ENCODE measurements at places on chromosomes 3 and 15.

DNA sequence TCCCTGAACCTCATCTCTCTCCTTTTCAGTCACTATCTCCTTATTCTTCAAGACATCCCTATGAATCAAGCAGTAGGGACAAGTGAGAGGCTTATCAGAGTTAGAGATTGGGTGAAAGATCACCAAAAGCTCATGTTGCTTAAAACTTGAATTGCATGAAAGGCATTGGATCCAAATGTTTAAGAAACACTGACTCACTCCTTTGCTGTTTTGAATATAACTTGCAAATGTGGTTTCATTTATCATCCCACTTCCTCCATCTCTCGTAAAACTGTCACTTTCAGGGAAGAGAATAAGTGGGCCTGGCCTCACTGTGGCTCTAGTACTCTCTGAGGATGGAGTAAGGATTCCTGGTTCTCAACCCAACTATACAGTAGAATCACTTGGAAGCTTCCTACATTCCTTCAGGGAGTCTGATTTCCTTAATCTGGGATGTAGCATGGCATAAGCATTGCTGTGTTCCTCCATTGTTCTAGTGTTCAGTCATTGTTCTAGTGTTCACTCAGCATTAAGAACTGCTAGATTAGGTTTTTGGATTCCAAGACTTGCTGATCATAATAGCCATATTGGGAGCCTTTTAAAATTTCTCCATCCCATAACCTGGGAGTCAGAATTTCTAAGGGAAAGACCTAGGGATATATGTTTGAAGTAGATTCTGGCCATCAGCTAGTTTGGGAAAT, 171.8 kb downstream of the TMEM108 start:
- DNase-seq, result no peak

- no peak for DNase-seq
Measured at GRCh38 chr3:72482589-72483321, 365.5 kb downstream of the SHQ1 start.

DNA sequence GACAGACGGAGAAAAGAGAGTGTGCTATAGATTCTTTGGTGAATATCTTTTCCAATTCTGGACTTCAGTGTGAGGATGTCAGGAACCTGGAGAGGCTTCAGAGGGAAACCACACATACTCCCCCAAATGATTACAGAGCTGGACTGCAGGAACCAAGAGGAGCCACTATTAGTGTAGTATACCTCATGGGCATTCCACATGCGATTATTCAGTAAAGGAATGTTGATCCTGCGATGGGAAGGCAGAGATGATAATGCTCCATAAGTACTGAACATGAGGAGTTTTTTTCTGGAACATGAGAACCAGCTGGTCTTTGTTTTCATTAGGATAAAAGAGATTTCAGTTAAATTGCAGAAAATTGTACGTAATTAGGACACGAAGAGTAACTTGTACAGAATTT, 18.7 kb downstream of the STARD9 start:
- DNase-seq, result no peak

DNA sequence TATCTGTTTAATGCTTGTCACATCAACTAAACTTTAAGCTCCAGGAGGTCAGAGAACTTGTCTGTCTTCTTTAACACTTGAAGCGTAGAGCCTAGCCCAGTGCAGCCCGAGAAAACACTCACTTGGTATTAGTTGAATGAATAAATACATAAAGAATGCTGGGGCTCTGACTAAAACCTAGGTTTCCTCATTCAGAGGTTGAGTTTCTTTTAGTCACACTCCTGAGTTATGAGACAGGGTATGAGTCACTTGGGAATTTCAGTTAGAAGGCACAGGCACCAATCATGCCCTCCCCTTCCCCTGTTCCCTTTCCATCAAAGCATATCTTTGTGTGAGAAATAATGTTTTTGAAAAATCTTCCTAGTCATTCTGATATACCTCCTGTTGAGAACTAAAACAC, 589.8 kb upstream of the DPPA4 start:
- no peak for DNase-seq

DNA sequence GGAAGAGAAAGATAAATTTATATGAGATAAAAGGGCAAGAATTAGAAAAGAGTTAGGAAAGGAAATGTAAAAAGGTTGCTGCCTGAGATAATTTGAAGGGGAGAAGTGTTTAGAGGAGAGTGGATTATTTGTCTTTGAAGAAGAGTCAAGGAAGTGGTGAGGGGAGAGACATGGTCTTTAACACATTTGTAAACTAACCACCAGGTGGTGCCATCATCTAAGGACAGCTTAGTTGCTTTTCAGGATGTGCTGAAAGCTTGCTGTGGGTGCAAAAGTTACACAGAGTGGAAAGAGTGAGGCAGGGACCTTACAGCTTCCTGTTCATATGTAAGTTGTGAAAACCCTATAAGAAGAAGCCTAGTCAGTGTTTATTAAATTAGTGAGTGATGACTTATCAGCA, 114.1 kb upstream of the DNAJC19 start:
- DNase-seq, result no peak

DNA sequence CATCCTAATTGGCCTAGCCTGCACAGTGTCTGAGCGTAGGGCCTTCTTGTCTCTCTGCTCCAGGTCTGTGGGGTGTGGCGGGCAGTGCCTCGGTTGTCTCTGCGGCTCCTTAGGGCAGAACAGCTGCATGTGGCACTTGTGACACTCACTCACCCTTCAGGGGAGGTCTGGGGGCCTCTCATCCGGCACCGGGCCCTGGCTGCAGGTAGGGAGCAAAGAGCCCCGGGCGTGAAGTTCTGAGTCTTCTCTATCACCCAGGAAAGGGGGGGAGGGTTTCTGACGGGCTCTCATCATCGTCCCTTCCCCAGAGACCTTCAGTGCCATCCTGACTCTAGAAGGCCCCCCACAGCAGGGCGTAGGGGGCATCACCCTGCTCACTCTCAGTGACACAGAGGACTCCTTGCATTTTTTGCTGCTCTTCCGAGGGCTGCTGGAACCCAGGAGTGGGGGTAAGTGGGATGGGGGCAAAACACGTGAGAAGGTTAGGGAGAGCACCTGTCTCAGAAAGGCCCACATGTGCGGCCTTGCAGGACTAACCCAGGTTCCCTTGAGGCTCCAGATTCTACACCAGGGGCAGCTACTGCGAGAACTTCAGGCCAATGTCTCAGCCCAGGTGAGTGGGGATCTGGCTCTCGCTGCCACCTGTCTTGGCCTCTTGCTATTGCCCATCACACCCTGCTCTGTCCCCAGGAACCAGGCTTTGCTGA, 2.6 kb downstream of the CHRD start:
- no peak for DNase-seq

DNA sequence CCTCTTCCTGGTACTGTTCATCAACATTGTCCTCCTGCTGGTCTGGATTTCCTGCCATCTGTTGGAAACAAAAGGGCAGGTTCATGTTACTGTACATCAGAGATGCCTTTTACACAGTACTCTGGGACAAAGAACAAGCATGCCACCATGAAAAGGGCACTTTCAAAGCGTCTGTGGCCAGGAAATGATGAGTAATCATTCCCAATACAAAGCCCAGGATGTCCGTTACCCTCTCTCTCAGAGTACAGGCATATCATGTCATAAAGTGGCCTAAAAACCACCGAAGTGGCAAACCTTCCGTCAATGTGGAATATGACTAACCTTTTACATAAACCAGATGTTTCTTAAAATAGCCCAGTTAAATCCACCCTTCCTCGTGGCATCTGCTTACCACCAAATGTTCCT, 71.2 kb downstream of the GOLIM4 start:
- no peak for DNase-seq

GRCh38 chr3:46904303-46905212, 27.0 kb downstream of the PTH1R start:
- DNase-seq, result no peak

DNA sequence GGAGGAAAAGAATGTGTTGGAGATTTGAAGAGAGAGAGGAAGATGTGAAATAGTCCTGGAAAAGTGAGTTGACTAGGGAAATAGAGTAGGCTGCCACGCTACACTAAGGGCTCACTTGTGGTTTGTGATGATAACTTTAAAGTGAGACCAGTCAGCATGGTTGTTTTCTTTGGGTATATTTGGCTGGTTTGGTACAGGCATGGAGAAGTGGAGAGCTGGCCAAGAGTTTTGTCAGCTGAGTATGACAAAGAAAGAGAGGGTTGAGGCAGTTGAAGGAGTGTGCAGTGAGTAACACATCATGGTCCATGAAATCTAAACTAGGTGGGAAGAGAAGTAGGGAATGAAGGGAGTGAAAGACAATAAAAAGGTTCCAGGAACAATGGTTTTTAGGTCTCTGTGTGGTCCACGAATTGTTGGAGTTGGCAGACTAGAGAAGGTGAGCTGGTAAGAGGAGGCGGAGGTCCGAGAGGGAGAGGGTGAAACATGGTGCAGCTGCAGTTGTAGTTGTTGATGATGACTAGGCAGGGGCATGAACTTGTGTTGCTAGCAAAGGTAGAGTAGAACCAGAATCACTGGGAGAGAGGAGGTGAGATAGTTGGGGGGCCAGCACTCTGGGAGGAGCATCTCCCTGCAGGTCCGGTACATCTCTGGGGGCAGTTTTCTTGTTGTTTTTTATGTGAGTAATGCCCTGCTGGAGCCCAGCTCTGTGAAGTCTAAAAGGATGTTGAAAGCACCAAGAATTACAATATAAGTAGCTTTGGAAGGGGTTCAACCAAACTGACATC, 21.0 kb downstream of the ZNF80 start:
- no peak for DNase-seq

GRCh38 chr3:172171396-172172075, 132.2 kb downstream of the FNDC3B start:
- DNase-seq, result no peak

GRCh38 chr15:72369964-72370363, 5.8 kb downstream of the HEXA start:
- no peak for DNase-seq

GRCh38 chr3:55166576-55167555, 239.0 kb upstream of the LRTM1 start:
- no peak for DNase-seq

- DNase-seq, result no peak
Measured at GRCh38 chr3:129046037-129046731, 14.4 kb upstream of the GP9 start.

DNA sequence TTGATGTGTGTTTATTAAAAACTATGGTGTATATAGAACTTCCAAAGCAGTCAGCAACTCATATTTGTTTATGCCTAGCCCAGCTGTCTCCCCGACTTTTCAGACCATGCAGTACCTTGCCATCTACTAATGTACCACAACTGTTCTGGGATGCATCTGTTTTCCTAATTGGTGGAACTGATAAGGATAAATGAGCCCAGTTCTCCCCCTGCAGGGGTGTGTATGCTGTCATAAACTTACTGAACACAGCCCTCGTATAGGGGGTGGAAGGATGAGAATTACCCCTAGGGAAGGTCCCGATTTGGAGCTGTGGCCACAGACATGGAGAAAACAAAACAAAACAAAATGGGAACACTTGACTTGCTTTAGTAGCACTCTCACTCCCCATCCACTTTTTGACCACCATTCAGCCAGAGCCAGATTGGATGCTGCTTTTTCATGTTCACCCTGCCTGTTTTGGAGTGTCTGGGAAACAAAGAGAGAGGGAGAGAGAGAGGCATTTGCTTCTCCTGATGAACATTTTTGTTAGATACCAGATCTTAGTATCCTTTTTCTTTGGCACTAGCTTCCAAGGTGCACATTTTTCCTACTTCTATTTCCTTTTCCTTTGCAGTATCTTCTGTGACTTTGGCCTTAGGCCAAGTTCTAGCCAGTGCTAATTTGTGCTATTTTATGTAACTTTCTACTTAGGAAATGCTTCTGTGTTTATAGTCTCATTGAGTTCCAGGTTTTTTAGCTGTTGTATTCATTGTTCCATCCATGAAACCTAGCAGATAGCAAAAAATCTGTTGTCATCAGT, 29.1 kb downstream of the CADM2 start:
- no peak for DNase-seq

GRCh38 chr15:56058986-56059385, 65.6 kb upstream of the NEDD4 start:
- DNase-seq, result no peak

GRCh38 chr3:127997016-127997415, 55.2 kb upstream of the SEC61A1 start:
- no peak for DNase-seq

- DNase-seq, result no peak
Measured at GRCh38 chr3:14445773-14446172, 43.4 kb downstream of the SLC6A6 start.

DNA sequence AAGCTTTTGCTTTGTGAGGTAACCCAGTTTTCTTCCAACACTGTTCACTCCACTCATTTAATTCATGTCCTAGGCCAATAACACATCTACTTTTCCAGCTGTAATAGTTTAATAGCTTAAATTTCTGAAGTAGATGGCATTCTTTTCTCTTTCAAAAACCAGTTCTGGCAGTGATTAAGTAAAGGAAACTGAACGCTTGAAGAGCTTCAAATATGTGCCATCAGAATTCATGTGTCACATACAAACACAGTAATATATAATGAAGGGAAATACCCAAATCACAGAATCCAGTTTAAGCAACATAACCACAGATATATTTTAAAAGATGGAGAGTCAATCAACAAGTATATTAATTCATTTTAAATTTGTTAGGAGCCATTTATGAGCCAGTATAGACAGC, 91.0 kb downstream of the TNIK start:
- no peak for DNase-seq

DNA sequence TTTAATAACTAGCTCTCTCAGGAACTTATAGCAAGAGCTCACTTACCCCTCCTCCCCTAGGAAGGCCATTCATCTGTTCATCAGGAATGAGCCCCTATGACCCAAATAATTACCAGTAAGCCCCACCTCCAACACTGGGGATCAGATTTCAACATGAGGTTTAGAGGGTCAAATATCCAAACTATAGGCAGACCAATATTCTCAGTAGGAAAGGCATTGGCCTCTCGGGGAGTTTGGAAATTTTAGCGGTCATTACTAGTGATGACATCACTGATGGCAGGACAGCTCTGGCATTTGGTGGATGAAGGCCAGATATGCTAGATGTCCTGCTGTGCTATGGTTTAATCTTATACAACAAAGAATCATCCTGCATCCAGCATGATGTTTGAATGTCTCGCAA, 15.2 kb upstream of the CD47 start:
- no peak for DNase-seq

GRCh38 chr15:67838789-67839332, 984 bp downstream of the RNU6-1 start:
- peak; percentile 26 for DNase-seq

DNA sequence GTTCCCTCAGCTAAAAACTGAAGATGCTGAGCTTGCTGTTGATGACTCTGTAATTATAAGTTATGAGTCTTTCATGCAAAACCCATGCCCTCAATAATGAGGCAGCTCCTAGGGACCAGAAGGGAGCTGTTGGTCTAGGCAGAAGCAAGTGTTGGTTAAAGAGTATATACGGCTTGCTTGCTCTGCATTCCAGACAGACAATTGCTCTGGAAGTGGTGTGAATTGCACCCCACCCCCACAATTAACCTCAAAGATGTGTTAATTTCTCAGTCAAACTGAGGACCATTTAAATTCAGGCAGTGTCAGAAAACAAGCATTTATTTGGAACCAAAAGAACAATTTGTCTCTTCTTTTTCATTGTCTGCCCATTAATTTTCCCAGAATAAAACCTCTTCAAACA, 163.5 kb upstream of the EOMES start:
- DNase-seq, result no peak

GRCh38 chr3:48949376-48949717, 30.7 kb downstream of the ARIH2 start:
- no peak for DNase-seq

- no peak for DNase-seq
Measured at GRCh38 chr15:60704129-60704528, 225.2 kb upstream of the ICE2 start.
